Type B pancreatic cell (in vitro differentiated cells): ENCODE measurements at places on chromosomes 1 and 21. TPM values are rescaled to one million over a fixed set of nuclear protein-coding genes. Genes with fewer than 3 reads are reported as not detected.

DNA sequence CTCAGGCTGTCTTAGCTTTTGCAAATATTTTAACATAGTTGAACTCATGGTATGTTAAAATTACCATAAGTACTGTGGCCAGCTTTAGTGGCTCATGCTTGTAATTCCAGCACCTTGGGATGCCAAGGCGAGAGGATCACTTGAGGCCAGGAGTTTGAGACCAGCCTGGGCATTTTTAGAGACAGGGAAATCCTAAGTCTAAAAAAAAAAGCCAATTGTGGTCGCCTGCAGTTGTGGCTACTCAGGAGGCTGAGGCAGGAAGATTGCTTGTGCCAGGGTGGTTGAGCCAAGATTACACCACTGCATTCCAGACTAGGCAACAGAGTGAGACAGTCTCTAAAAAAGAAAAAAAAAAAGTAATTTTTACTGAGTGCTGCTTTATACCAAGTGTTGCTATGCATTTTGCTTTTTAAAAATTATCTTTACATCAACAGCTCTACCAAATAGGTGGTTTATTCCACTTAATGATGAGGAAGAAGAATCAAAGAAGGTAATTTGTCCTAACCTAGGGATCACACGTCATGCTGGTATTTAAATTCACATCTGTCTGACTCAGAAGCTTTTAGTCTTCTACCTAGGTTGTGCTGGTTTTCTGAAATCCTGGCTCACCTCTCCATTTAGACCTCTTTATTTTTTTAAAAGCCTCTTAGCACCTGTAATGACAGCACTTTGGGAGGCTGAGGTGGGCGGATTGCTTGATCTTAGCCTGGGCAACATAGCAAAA is 16.8 kb downstream of the PPP1R12B start:
- peaks cover 13% of the 10 kb centered on the region for H3K4me1 ChIP-seq
- H3K4me3 ChIP-seq: no peak overlapping the region
- no peak overlapping the region for H3K27ac ChIP-seq

NAV1 gene
- total RNA-seq: 38.1 and 44.9 TPM in 2 replicates

GRCh38 chr1:53878492-53879105 is 11.0 kb downstream of the YIPF1 start:
- H3K4me3 ChIP-seq: no peak overlapping the region
- H3K36me3 ChIP-seq: peaks cover 14% of the 10 kb centered on the region
- H3K4me1 ChIP-seq: no peaks in the 10 kb centered on the region

ANKRD65 gene
- total RNA-seq: 7.6 and 11.1 TPM in 2 replicates

GRCh38 chr1:162193815-162194214 is 124.3 kb downstream of the NOS1AP start:
- no peak for DNase-seq
- no peaks in the 10 kb centered on the region for H3K27me3 ChIP-seq
- H3K27ac ChIP-seq: no peak overlapping the region
- no peaks in the 10 kb centered on the region for H3K36me3 ChIP-seq
- H3K4me1 ChIP-seq: peaks cover 29% of the 10 kb centered on the region

GRCh38 chr1:246029616-246030015 is 477.5 kb downstream of the SMYD3 start:
- no peaks in the 10 kb centered on the region for H3K36me3 ChIP-seq
- no peak overlapping the region for H3K4me3 ChIP-seq
- no peak overlapping the region for H3K27ac ChIP-seq
- H3K27me3 ChIP-seq: no peaks in the 10 kb centered on the region
- DNase-seq: no peak
- peaks cover 6% of the 10 kb centered on the region for H3K4me1 ChIP-seq

VAV3 gene
- 10.0 and 12.3 TPM in 2 replicates for total RNA-seq

- no peaks in the 10 kb centered on the region for H3K27me3 ChIP-seq
- no peak for DNase-seq
- H3K27ac ChIP-seq: no peak overlapping the region
- H3K4me3 ChIP-seq: no peak overlapping the region
- no peaks in the 10 kb centered on the region for H3K4me1 ChIP-seq
- no peaks in the 10 kb centered on the region for H3K36me3 ChIP-seq
These were observed 245.6 kb upstream of the HOOK1 start for GRCh38 chr1:59569198-59569597.

- H3K36me3 ChIP-seq: peaks cover 10% of the 10 kb centered on the region
- no peak for DNase-seq
- peak overlapping the region; percentile 14 for H3K27ac ChIP-seq
- no peak overlapping the region for H3K4me3 ChIP-seq
- peaks cover 7% of the 10 kb centered on the region for H3K4me1 ChIP-seq
- H3K27me3 ChIP-seq: no peaks in the 10 kb centered on the region
These were observed 17.0 kb downstream of the MARK1 start for GRCh38 chr1:220544901-220545303.

CFAP45 gene
- 1.0 and 2.8 TPM in 2 replicates for total RNA-seq
